GOT3 (cell line): ENCODE measurements at places on chromosomes 7 and 10.

DNA sequence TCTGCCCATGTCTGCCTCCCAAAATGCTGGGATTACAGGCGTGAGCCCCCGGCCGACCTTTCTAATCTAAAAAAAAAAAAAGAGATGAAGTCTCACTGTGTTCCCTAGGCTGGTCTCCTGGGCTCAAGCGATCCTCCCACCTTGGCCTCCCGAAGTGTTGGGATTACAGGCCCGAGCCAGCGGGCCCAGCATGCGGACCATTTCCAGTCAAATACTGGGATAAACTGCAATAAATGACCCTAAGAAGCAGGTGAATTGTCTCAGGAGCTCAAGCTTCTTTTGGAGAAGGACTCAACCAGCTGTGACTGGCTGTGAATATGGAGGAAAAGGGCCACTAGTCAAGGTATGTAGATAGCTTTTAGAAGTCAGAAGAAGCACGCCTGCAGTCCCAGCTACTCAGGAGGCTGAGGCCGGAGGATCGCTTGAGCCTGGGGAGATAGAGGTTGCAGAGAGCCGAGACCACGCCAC, 550 bp upstream of the CREM start:
- no peak for DNase-seq

DNA sequence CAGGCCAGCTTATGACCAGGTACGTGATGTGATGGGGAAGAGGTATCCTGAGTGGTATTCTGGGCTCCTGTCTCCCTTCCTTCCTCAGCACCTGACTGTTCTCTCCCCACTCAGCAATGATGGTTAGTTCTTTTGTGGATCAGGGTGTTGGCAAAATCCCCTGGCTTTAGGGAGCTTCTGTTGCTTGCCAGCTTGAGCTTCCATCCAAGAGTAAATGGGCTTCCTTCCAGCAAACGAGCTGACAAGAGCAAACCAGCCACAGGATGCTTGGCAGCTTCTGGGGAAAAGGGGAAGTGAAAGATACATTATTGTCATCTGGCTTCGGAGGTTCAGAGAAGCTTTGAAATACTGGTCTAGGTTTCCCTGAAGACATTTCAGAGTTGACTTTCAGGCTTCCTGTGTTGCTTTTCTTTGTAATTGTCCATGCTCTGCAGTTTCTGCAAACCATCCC, 5.2 kb downstream of the DUSP5 start:
- DNase-seq, result no peak

DNA sequence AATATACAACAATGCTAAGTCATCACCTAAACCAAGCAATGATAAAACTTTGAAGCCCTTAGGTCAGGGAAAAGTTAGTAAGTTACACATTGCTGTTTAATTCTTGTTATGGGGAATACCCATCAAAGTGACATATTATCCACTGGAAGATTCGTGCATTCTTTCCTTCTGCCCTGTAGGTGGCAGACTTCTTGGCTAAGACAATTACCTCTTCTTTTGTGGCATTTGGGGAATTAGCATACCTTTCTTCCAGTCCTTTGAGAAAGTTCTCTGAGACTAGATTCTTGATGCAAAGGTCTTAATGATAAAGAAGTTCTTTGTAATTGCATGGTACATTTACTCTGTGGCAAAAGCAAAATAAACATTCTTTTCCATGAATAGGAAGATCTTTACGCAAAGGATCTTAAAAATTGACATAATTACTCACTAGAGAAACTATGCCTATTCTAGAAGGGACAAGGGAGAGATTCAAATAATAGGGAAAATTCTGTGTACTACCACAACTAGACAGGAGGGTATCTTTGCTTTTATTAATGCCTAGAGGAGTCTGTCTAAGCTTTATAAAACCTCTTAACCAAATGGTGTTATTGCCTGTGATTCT, 395.9 kb downstream of the GRM8 start:
- DNase-seq, result no peak

DNA sequence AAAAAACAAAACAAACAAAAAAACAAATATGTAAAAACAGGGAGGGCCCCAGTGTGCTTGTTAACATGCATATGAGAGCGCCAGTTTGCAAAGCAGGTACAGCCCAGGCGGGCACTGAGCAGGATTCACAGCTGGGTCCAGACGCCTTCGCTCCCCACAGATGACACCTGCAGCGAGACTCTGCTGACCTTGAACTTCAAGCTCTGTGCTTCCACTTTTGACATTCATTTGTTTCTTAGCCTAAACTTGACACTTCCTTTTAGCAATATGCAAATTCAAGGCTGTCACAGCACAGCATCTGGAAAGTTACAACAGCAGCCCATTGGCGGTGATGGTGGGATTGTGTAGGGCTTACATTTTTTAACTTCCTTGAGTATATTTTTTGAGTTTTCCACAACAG, 88.8 kb upstream of the TNS3 start:
- DNase-seq, result no peak

GRCh38 chr7:5541087-5541992, 117.7 kb upstream of the TNRC18 start:
- no peak for DNase-seq

- no peak for DNase-seq
Observed at GRCh38 chr10:43595739-43596298, 10.4 kb upstream of the ZNF485 start.
